CD4-positive, alpha-beta memory T cell (primary cell): ENCODE measurements at places on chromosomes 7 and 10. TPM values are rescaled to one million over a fixed set of nuclear protein-coding genes. Genes with fewer than 3 reads are reported as not detected.

The ADGRA1 gene
- total RNA-seq, result not detected

DNA sequence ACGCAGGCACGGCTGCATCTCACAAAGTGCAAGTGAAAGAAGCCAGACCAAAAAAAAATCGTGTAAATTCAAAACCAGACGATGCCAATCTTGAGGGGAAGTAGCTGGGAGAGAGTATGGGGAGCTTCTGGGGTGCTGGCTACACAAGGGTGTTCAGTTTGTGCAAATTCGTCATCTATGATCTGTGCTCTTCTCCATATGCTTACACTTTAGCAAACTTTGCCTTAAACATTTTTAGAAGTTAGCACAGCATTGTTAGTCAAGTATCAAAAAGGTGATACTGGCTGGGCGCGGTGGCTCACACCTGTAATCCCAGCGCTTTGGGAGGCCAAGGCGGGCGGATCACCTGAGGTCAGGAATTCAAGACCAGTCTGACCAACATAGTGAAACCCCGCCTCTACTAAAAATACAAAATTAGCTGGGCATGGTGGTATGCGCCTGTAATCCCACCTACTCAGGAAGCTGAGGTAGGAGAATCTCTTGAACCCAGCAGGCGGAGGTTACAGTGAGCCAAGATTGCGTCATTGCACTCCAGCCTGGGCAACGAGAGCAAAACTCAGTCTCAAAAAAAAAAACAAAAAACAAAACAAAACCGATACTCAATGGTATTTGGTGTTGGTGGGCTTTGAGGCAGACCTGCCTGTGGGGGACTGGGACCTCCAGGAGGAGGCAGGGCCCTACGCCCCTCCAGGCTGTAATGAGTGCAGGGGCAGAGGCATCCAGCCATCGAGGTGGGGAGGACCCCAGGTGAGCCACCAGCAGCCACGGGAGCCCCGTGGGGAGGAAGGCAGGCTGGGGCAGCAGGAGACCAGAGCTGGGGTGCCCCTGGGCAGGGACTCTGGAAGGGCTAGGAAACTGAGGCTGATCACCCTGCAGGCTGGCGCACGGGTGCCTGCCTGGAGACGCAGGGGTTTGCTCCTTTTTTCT lies 150.0 kb downstream of the PRKAG2 start:
- DNase-seq, result no peak

The PRF1 gene
- total RNA-seq, result 19.5 TPM

GRCh38 chr10:86361156-86362128 lies 5.2 kb downstream of the GRID1 start:
- no peak for DNase-seq

GRCh38 chr10:97718178-97718577 lies 4.6 kb downstream of the MARVELD1 start:
- DNase-seq, result no peak

The NXPH1 gene
- total RNA-seq, result not detected

GRCh38 chr10:10960534-10960933 lies 57.1 kb upstream of the CELF2 start:
- no peak for DNase-seq

DNA sequence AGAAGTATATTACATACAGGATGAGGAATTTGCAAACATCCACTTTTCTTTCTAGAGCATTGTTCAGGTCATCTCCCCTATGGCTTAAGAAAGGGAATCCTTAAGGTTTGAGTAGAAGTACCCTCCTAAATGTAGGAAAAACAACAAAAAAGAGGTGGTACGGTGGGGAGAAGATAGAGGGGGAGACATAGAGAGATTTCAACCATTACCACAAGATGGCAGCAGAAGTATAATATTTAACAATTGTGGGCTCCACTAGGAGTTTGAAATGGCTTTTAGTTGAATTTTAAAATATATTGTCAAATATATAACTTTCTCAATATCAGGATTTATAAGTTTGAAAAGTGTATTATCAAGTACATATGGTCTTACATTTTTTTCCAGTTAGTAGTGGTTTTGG lies 72.7 kb upstream of the PRKG1 start:
- DNase-seq, result no peak

GRCh38 chr7:20330928-20331909 lies 519 bp downstream of the ITGB8 start:
- no peak for DNase-seq

The DTX2 gene
- 44.6 TPM for total RNA-seq

DNA sequence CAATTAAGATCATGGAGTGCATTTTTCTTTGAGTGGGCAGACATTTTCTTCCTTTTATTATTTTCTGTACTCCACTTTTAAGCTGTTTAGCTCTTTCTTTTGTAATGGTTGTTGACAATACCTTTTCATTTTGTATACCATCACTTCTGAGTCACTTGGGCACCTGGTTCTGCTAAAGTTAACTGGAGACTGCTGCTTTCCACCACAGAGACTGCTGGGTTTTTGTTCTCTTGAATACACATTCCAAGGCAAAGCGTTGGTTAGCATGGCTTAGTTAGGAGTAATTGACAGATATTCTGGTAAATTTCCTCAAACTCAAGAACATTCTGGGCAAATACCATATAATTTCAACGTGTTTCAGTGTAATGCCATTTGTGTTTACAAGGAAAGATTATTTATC lies 541.9 kb upstream of the CELF2 start:
- no peak for DNase-seq

DNA sequence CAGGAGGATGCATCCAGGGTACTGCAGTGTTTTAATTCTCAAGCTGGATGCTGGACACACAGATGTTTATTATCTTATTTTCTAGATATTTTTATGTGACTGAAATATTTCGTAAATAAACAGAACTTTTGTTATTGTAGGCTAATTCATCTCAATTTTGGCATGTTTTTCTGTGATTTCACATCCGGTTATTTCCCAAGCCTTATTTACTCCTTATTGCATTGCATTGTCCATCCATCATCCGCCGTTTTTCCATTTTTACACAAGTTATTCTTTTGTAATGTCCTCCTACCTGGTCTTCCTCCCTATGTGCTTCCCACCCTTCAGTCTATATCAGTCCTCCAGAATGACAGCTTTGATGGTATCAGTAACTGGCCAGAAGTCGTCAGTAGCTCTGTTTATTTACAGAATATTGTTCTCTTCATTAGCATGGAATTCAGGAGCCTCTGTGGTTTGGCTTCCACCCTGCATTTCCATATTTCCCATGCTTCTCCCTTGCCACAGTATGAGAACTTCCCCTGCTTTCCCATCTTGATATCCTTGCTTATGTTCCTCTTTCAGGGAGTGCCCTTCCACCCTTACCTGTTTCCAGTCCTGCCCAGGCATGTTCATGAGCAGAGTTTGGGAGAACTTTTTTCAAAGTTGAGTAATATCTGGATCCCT lies 16.1 kb downstream of the GNAI1 start:
- DNase-seq, result no peak

The DENND2A gene
- not detected for total RNA-seq

- DNase-seq, result peak; percentile 1
Observed at GRCh38 chr10:81019029-81019890, 481.6 kb downstream of the SH2D4B start.

DNA sequence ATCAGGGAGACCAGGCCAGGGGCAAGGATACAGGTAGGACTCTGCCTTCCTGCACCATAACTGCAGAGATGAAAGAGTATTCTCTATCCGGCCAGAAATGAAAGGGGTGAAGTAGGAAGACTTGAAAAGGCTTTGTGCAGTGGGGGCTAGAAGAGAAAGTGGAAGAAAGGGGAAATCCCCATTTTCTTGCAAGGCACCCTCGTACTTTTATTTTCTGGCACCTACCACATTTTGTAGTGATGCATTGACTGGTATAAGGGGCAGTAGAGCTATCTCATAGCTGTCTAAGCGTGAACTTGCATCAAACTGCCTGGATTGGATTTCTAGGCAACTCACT lies 752 bp upstream of the CAMK2G start:
- DNase-seq, result peak; percentile 79

DNA sequence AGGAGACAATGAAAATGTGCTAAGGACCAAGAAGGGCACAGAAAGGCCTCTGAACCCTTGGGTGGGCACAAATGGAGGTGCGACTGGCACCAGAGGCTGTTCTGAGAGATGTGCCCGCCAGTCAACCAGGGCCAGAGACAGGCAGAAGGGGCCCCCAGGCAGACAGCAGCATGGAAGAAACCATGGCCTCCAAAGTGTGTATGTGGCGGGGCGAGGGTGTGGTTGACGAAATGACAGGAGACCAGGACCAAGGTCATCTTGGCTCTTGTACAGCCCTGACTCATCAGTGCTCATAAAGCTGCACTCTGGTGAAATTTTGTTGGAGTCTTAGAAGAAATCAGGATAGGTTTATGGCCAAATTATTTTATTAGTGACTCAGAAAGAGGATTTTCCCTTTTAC lies 4.0 kb upstream of the MRPS24 start:
- no peak for DNase-seq

DNA sequence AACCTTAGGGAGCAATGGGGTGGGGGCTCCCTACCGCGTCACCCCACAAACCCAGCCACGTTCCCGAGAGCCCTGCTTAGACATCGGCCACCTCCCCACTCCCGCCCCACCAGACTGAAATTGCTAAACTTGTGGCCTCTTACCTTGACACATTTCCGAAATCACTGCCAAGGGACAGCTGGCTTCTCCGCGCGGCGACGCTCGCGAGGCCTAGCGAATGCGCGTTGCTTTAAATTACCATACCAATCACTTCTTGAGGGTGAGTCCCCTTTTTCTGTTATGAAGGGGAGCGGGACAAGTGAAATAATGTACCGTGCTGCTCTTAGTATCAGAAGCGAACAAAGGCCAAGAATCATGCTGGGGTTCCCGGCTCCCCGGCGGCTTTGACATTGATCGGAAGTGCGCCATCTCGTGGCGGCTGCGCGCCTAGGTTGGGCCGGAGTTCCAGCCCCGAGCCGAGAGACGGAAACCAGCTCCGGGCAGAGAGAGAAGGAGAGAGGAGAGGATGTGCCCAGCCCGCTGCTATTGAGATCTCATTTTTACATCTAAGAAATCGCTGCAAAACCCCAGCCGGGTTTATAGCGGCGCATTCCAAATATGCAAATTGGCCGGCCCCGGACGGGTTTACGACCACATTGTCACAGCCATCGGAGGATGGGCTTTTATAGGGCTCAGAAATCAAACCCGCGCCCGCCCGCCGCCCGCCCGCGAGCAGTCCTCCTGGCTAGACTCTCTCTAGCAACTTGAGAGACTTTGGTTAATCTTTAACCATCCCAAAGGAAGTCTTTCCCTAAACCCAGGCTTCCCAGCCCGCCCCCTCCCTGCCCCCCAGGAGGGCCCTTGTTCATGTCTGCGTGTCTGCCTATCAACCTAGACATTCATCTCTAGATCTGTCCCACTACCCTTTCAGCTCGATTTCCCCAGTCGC lies 5.3 kb downstream of the HOXA11 start:
- no peak for DNase-seq

DNA sequence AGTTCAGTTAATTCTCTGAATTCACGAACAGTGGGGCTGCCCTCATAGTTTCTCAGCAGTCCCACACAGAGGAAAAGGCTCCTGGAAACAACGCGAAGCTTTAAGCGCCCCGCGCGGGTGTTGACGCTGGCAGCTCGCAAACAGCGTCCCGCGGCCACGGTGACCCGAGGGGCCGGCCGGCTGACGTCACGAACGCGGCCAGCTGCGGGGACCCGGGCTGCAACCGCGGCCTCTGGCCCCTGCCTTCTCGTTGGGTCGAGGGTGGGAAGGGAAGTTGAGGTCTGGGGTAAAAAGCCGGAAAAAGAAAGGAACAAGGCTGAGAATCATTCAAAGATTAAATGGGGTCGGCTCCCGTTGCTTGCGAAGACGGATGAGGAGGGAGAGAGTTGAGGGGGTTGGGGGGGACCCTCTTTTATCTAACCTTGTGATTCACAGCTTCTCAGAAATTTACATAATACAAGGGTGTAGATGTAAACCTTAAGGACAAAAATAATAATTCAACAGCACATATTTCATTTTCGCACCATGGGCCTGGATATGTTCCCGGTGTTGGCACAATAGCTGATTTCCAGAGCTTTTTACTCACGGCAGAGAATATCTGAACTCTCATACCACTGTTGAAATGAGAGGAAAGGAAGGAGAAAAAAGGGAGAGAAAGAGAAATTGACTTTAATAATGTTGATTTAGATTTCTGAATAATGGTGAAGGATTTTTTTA lies 7.3 kb upstream of the FEZF1 start:
- no peak for DNase-seq

GRCh38 chr7:155464948-155465739 lies 7.2 kb downstream of the EN2 start:
- DNase-seq, result no peak

The ETV1 gene
- total RNA-seq, result not detected

The TEX36 gene
- total RNA-seq, result not detected

The FAM25A gene
- not detected for total RNA-seq

The DGKI gene
- 0.11 TPM for total RNA-seq

The CCL24 gene
- total RNA-seq, result not detected

The PCLO gene
- total RNA-seq, result not detected

- DNase-seq, result no peak
Observed at GRCh38 chr7:127816354-127817190, 164.6 kb downstream of the SND1 start.

The CCDC126 gene
- 17.7 TPM for total RNA-seq

GRCh38 chr7:92797693-92798092 lies 38.7 kb downstream of the CDK6 start:
- peak; percentile 40 for DNase-seq

GRCh38 chr10:11782793-11783557 lies 40.2 kb upstream of the PROSER2 start:
- peak; percentile 40 for DNase-seq
